ENCODE measurements at places on chromosomes 4 and X.
A peak's percentile ranks its signal among the peaks of the same experiment; 100 is the strongest.

GRCh38 chrX:65741823-65742222 lies 74.4 kb downstream of the MSN start:
- DNase-seq = no peak

DNA sequence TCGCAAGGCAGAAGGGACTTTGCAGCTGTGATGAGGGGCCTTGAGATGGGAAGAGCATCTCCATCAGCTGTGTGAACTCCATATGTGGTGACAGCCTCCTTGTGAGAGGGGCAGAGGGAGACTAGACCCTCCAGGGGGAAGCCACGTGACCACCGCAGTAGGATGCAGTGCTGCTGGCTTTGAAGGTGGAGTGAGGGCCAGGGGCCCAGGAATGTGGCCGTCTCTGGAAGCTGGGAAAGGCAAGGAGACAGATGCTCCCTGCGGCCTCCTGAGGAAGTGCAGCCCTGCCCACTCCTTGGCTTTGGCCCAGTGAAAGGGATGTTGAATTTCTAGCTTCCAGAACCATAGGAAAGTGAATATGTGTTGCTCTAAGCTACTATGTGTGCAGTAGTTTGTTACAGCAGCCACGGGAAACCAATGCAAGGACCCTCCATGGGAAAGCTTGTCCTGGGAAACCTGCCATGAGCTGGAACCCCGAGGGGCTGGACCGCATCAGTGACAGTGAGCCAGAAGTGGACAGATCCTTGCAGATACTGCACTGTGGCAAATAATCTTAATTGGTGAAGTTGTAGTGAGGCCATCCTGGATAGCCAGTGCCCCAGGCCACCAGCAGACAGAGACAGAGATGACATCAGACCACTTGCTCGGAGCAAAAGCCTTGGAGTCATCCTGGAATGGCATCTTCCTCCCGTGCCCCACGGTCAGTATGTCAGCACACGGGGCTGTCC lies 35.4 kb upstream of the SORCS2 start:
- no peak for DNase-seq

- DNase-seq = no peak
Observed at GRCh38 chr4:27218013-27218412, 357.4 kb downstream of the STIM2 start.

DNA sequence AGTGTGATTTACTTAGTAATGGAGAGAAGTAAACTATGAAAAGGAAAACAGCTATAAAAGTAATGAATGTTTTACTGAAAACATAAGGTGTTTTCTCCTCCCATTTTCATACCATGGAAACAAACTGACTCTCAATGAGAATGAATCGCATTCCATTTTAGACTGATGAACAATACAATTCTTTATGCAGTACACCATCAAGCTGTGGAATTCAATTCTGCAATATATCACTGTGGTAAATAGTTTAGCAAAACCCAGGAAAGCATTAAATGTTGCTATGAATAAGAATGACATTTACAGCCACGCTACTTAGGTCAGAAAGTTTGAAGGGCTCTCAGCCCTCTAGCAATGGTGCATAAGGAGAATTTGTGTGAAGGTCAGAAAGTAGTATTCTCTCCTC lies 7.4 kb downstream of the DCAF8L2 start:
- DNase-seq = no peak

- DNase-seq = no peak
Observed at GRCh38 chrX:2351999-2352995, 148.5 kb downstream of the DHRSX start.

DNA sequence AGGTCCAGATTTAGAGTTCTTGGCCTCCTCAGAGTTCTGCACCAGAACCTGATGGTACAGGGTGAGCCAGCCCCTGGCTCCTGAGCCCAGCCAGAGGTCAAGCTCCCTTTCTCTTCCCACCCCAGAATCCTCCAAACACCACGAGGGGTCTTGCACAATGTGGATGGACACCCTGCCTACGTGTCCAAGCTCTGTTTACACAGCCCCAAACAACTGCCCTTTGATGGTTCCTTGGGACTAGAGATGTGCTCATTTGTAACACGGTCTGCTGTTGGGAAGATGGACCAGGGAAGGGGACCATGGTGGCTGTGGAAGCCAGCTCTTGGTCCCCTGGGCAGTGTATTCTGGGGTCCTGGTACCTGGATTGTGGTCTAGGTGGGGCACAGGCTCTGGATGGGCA lies 40.0 kb upstream of the RPS6KA3 start:
- no peak for DNase-seq

GRCh38 chr4:142567199-142567598 lies 278.9 kb downstream of the INPP4B start:
- no peak for DNase-seq

- no peak for DNase-seq
Observed at GRCh38 chr4:36322921-36323354, 41.5 kb downstream of the DTHD1 start.

- DNase-seq = no peak
Observed at GRCh38 chr4:14726877-14727361, 275.4 kb upstream of the CPEB2 start.

- DNase-seq = no peak
Observed at GRCh38 chr4:152509595-152510225, 26.2 kb downstream of the FBXW7 start.

- DNase-seq = no peak
Observed at GRCh38 chr4:113809311-113809710, 47.8 kb upstream of the CAMK2D start.

GRCh38 chr4:38106311-38106710 lies 146.1 kb downstream of the PTTG2 start:
- no peak for DNase-seq

GRCh38 chr4:123833171-123833643 lies 436.6 kb downstream of the SPRY1 start:
- no peak for DNase-seq

GRCh38 chr4:79673898-79674297 lies 265.9 kb upstream of the GK2 start:
- peak; percentile 24 for DNase-seq

DNA sequence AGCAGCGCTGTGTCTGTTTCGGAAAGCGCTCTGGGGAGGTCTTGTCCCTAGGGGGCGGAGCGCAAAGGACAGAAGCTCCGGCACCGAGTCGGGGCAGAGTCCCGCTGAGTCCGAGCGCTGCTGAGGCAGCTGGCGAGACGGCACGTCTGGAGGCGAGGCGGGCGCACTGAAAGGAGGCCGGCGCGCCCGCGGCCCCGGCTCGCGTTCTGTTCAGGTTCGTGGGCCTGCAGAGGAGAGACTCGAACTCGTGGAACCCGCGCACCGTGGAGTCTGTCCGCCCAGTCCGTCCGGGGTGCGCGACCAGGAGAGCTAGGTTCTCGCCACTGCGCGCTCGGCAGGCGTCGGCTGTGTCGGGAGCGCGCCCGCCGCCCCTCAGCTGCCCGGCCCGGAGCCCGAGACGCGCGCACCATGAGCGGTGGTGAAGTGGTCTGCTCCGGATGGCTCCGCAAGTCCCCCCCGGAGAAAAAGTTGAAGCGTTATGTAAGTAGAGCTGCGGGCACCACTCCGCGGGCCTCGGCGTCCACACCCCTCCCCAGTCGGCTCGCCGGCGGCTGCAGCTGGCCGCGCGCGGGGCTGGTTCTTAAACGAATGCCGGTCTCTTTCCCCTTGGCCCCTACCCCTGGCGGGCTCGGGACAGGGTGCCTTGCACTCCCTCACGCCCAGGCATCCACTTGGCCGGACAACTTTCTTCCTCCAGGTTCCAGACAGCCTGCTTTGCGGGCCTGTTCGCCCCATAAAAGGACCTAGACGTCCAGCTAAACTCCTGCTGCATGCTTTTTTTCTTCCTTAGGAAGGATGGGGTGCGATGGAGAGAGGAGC lies at the start of gene GAB1:
Gene GAB1 (plus strand): TSS at position 96 of the 819 bp plus-strand sequence. CDS start 313 bp downstream, at position 409.
- DNase-seq = peak; percentile 71

DNA sequence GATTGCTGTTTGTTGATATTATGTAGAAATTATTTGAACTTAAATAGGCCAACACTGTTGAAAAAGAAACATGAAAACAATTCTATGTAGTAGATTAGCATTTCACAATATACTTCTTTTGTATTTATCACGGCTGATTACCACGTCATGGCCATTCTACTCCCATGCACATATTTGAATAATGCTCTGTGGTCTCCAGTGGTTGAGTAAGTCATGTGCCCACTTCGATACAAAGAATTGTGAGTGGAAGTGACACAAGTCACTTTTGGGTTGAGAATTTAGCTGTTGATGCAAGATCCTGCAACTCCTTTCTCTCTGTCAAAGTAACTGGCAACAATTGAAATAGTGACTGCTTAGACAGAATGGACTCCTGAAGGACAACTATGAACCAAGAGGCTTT lies 6.7 kb upstream of the FSTL5 start:
- no peak for DNase-seq

All from KG1 (cell line).